ENCODE measurements at places on chromosomes 5 and 9. TPM values are rescaled to one million over a fixed set of nuclear protein-coding genes. Genes with fewer than 3 reads are reported as not detected.

GRCh38 chr5:179919487-179920060 lies 11.9 kb upstream of the TBC1D9B start:
- DNase-seq, result no peak

DNA sequence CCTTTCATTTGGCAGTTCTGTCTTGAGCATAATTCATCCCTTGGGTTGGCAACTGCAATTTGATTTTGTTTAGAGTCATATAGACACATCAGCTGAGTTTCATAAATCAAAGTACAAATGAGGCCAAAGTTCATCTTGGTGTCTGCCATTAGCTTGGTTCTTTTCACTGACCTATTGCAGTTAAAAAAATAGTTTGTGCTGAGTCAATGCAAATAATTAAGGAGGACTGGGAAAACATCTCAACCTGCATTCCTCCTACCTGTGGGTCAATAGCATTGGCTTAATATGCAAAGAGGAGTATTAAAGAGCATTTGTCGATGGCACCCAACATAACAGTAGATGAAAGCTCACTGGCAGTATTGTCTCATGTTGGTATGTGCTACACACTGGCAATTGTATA lies 1.6 kb downstream of the PKD2L2 start:
- no peak for DNase-seq

DNA sequence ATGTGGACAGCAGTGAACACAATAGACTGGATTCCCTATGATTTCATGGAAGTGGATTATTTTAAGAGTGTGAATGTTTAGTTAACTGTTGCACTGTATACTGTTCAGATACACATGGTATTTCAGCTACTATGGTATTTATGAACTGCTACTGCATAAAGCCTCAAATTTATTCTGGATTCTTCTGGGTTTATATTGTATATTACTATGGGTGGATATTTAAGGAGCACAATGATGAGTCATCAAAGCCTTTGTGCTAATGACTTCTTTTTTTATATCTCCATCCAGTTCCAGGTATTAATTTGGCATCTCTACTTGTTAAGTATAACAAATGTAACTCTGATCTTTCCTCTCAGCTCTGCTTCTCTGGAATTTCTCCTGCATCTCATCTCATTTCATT lies 6.8 kb downstream of the KDM4C start:
- no peak for DNase-seq

GRCh38 chr5:169181814-169182213 lies 119.1 kb downstream of the SLIT3 start:
- no peak for DNase-seq

MTMR12 gene
- 27.7 TPM for total RNA-seq

IFNA7 gene
- total RNA-seq, result not detected

Measured in skin of body (tissue), 3 donors.